GM04503 (cell line): ENCODE measurements at places on chromosomes 6 and 20.

DNA sequence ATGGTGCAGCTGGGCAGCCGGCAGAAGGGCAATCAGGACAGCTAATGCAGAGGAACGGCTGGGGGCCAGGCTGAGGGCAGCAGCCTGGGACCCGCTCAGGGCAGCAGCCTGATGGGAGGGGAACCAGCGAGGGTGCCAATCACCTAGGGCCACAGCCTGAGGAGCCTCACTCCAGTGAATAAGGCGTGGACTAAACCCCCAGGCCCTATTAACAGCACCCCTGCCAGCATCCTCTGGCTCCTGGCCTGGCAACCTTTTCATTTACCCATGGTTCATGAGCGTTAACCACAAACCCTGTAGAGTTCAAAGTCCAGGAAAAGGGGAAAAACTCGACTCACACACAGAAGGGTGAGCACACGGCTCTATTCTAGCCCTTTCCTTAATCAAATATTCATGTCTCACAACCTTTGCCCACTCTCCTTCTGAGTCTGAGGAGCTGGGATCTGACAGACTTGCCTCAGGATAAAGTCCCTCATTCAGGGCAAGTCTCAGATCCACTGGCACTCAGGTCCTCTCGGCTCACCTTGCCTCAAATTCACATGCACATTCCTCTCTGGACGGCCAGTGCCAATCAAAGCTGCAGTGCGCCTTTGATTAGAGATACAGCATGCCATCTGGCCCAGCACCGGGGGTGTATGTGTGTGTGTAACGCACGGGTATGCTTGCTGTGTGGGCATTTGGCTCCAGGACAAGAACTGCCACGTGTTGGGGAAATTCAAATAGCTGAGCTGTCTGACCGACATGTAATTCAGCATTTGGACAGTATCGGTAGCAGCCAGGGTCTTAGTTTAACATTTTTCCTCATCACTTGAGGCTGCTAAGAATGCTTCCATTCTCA, 86.9 kb upstream of the TRAF3IP2 start:
- no peak for DNase-seq

GRCh38 chr6:136846046-136846445, 23.7 kb downstream of the PEX7 start:
- DNase-seq = no peak

DNA sequence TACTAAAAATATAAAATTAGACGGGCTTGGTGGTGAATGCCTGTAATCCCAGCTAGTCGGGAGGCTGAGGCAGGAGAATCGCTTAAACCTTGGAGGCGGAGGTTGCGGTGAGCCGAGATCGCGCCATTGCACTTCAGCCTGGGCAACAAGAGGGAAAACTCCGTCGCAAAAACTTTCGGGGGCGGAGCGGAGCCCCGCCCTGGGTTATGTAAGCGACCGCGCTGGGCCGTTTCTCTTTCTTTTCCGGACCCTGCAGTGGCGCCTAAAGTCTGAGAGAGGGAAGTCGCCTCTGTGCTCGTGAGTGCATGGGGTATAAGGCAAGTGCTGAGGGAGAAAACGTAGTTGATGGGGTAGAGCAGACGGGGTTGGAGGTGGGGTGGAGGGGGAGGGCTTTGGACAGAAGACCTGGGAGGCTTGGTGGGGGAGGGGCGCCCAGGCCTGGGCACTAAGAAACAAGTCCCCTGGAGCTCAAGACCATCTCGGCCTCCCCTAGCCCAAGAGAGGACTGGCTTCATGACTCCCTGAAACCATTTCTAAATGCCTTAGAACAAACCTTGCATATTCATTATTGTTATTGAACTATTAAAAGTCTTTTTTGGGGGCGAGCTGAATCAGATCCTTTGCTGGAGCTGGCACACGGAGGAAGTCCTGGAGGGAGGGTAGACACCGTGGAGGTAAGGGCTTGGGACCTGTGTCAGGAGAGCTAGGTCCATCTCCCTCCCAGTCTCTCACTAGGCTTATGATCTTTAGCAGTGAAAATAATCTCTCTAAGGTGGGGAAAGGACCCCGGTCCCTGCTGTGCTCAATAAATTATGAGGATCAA, 2.7 kb upstream of the MICA start:
- no peak for DNase-seq

DNA sequence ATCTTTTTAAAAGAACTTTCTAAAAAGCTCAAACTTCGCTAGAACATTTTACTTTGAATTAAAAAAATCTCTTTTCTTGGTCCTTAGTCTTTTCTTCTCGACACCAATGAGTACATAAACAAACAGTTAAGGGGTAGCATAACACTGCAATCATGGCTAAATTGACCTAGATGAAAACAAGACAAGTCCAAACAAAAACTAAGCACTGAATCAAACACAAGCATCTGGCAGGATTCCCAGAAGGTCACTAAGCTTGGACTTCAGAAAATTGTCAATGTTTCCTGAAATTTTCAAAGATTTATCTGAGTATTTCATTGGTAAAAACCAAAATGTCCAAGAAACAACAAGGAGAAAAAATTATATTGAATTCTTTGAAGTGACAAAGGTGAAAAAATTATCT, 5.0 kb downstream of the COL21A1 start:
- DNase-seq = no peak

GRCh38 chr6:139536751-139537617, 162.5 kb upstream of the CITED2 start:
- DNase-seq = no peak
